ENCODE measurements at places on chromosomes 1 and 21.

DNA sequence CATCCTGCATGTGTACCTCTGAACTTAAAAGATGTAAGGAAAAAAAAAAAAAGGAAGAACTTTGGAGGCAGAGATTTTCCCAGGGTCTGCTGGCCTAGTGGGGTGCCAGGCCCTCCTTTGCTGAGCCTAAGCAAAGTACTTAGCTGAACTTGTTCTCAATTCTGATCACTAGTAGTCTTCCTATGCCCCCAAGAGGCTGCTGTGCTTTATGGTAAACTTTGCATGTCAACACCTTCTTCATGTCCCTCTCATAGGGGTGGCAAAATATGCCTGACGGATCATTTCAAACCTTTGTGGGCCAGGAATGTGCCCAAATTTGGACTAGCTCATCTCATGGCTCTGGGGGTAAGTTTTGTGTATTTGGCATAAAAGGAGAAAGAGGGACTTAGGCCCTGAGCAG, 1.4 kb upstream of the USP21 start:
- DNase-seq = no peak

DNA sequence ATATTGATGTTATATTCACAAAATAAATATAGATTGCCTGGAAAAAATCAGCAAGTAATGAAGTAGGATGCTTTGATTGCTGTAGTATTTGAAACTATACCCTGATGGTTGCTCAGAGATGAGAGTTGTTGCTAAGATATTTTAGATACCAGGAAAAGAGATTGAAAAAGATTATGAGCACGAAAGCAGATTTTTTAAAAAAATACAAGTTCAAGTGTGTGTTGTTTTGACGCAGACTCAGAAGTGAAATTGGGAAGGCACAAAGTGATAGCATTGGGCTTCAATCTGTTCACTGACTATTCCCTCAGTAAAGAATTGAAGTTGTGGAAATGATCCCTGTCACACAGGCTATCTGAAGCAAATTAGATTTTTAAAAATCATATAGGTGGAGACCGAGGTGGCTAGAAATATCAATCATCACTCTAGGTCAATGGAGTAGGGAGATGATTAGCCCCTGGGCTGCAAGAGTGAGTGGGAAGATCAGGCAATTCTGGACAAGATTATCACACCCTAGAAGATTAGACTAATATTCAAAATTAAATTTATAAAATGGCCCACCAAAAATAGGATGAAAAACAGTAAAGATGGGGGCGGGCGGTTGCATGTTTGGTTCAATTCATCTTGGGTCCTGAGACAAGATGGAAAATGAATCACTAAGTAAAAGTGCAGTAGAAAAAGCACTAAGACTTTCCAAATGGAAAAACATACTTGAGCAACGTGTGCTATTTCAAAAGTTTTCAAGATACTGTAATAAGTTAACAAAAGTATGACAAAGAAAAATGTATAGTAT, 41.5 kb upstream of the LRRC8D start:
- DNase-seq = no peak

GRCh38 chr21:42688841-42689371, 35.5 kb downstream of the PDE9A start:
- DNase-seq = no peak

DNA sequence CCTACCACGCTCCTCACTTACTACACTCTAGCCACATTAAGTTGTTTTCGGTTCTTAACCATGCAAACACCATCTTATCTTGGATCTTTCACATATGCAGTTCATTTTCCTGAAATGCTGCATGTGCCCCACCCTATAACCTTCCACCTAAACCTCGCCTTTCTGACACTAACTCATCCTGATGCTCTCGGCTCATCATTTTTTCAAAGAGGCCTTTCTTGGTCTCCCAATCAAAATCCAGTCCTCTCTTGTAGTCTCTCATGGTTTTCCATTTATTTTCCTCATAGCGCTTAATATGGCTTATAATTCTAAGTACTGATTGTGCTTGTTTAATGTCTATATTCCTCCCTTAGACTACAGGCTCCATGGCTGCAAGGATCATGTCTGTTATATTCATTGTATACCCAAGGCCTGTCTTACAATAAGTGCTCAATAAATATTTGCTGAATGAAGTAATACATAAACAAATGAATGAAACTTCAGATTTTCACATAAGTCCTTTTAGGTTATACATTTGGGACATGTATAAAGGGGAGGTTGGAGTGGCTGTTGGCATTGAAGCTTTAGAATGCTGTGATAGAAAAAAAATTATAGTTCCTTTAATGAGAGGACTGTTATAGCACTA, 79.2 kb upstream of the CDC42BPA start:
- DNase-seq = no peak

DNA sequence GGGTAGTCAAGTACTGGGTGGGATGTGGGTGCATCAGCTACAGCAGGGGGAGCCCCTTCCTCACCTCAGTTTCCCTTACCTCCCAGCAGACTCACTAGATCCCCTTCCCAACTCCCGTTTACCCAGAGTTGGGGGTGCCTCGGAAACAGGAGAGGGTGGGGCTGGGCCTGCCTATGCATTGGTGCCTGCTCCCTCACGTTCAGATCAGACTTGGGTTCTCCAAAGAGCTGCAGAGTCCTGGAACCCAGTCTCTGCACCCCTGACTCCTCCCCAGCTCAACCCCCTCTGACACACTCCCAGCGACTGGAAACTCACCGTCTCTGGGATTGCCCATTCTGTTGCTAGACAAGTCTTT, 6.0 kb downstream of the FOXO6 start:
- DNase-seq = no peak

GRCh38 chr1:210598135-210598652, 269.5 kb downstream of the HHAT start:
- peak; percentile 96 for DNase-seq

GRCh38 chr1:98355656-98356383, 305.7 kb upstream of the SNX7 start:
- peak; percentile 79 for DNase-seq

- no peak for DNase-seq
Observed at GRCh38 chr1:178275553-178275952, 181.6 kb downstream of the RASAL2 start.

DNA sequence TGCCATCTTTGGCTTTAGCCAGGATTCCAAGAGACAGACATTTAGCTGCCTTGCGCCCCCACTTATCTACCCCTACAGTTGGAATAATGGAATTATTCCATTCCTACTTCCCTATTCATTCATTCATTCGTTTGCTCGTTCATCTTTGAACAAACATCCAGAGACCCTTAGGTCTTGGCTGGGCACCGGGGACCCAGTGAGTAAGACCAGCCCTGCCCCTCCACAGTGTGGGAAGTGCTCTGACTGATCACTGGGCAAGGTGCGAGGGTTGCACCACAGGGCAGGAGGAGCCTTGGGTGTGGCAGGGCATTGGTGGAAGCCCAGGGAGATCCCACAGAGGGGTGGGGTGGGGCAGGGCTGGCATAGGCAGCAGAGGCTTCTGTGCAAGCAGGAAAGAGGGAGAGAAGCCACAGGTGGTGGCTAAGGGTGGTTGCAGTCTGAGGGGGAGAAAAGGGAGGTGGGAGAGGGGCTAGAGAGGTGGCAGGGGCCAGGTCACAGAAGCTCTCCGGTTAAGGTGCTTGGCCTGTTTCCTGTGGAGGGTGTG, 35.0 kb upstream of the TMEM61 start:
- no peak for DNase-seq

GRCh38 chr1:77434967-77435366, 153.1 kb downstream of the AK5 start:
- DNase-seq = no peak

DNA sequence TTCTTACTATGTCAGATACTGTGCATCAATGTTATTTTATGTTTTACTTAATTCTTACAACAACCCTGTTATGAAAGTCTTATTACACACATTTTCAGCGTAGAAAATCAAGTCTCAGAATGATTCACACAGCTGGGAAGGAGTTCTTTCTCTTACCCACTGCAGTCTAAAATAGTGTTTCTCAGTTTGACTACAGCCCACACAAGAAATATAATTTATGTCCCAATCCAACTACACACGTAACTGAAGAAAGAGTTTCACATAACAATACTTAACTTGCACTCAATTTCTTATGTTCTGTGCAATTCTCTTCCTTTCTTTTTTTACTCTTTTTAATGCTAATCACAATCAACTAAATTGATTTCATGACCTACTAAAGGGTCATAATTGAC, 252.8 kb upstream of the ADGRL2 start:
- DNase-seq = no peak

DNA sequence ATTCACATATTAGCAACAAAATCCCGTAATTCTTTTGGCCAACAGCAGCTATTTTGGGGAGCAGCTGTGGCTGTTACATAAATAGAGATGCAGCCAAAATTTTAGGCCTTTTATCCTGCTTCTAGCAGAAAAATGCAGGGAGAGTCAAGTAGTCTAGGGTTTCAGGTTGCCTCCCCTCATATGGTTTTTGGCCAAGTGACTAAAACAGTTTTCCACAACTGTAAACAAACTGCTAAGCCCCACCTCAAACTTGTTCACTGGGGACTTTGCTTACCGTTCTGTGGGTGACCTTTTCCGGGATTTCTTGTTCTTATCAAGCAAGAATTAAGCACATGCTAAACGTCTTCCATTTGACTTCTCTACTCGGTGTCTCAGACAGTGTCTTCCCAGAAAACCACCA, 133.4 kb downstream of the EDEM3 start:
- peak; percentile 67 for DNase-seq

DNA sequence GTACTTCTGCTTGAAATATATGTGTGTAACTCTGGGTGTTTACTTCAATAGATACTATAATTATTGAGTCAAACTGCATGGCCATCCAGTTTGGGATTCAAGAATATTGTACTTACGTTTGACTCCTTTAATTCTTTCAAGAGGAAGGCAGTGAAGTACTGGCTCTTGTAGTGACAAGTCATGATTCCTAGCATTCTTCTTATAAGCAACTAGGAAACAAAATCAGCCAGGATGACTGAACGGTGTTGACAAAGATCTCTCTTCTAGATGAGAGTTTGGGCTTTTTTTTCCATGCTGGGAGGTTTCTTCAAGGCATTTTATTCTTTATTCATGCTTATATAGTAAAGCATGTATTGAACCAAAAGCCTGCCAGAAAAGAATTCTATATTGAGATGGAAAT, 58.3 kb downstream of the CLEC20A start:
- DNase-seq = no peak

GRCh38 chr1:9652379-9653209, 1.1 kb downstream of the PIK3CD start:
- no peak for DNase-seq

GRCh38 chr1:115828101-115829022, 12.6 kb downstream of the NHLH2 start:
- DNase-seq = no peak

DNA sequence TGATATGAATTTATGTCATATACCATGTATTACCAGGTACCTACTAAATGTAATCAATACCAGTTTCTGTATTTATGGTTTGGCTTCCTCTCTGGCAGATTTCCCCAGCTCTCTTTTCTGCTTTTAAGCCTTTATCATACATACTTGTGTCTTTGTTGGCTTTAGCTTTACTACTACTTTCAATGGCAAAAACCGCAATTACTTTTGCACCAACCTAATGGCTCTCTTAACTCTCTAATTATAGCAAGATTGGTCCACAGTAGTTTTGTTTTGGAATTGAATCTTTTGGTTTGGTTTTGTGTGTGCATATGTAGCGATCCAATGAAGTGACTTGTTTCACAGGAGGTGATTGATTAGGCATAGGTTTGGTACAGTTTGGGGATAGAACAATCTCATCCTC, 93.6 kb downstream of the ATG4C start:
- no peak for DNase-seq

- peak; percentile 77 for DNase-seq
Observed at GRCh38 chr1:209405183-209405814, 178.2 kb upstream of the CAMK1G start.

DNA sequence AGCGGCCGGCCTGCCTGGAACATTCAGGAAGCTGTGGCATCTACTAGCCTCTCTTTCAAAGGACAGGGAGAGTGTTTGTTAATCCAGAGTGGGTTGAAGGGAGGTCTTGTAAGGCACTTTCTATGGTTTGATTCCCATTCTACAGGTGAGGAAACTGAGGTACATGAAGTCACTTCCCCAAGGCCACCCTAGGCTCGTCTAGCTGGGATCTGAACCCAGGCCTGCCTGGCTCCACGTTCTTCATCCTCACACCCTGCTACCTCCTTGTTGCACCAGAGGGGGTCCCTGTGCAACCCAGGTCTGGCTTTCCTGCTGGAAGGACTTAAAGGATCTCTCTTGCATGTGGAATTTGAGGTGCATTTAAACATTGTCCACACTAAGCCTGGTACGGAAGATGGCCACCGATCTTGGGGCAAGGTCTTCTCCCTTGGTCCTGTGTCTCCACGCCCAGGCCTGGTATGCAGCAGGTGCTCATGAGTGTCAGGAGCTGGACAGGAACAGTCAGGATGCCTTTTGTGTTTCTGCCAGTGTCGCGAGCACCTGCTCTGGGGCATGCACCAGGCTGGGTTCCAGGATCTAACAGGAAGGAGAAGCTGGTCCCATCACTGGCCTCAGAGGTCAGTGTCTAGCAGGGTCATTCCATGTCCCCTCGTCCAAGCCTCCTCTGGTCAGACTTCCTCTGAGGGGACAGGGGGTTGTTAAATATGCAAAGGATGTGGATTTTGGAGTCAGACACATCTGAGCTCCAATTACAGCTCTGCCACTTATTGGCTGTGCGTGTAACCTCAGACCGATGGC, 103.2 kb upstream of the RUNX3 start:
- DNase-seq = no peak

GRCh38 chr1:79741720-79742421, 735.3 kb upstream of the ADGRL4 start:
- no peak for DNase-seq

GRCh38 chr21:39690454-39690853, 54.5 kb upstream of the IGSF5 start:
- no peak for DNase-seq

GRCh38 chr21:27793901-27794300, 827.0 kb upstream of the ADAMTS5 start:
- DNase-seq = no peak

DNA sequence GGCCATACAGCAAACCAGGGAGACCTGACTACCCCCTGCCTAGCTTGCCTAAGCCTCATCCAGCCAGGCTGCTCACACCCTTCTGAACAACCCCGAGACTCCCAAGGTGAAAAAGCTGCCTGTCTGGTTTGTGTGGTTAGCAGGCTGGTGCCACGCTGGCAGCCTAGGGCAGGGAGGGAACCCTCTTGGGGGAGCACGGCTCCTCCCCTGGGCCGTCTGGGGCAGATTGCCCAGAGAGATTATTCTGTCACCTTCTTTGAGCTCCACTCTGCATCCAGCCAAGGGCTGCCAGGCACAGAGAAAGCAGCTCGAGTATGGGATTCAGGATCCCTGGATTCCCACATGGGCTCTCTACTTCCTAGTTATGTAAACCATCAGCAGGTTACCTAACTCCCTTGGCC, 27.5 kb upstream of the TCEA3 start:
- DNase-seq = no peak

- DNase-seq = no peak
Observed at GRCh38 chr1:212381397-212382035, 33.2 kb downstream of the PACC1 start.

DNA sequence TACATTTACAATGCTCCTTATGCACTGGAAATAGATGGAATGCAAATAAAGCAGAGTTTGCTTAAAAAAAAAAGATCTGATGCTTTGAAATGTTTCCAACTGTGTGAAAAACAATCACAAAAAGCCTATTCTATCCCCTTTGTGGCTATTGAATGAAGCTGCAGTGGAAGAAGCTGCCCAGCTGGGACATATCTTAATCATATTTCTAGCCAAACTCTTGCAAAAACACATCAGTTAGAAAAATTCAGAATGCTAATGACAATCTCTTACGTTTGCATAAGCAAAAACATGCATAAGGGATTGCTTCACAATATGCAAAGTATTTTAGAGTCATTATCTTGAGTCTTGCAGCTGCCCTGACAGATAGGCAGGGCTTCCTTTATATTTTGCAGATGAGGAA, 526.4 kb upstream of the USP24 start:
- DNase-seq = no peak
